Right hindlimb (tissue), 1 donor: ENCODE measurements at places on chromosomes 3 and 15.

DNA sequence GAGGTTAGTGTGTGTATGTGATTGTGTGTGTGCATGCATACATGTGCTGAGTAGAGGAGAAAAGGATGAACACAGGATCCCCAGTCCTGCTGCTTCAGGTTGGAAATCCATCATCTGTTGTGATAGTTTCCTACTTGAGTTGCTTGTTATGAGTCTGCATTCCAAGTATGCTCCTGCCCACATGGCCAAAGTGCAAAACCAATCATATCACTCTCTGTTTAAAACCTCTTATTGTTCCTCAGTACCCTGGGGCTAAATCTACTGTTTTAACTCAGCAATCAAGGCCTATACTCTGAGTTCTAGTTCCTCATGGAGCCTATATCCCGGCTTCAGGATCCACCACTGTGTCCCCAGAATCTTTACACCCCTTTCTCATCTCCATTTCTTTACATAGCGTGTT is 139.9 kb upstream of the TLE3 start:
- DNase-seq, result no peak

GRCh38 chr15:27486683-27487647 is 516.0 kb downstream of the GABRG3 start:
- DNase-seq, result no peak

DNA sequence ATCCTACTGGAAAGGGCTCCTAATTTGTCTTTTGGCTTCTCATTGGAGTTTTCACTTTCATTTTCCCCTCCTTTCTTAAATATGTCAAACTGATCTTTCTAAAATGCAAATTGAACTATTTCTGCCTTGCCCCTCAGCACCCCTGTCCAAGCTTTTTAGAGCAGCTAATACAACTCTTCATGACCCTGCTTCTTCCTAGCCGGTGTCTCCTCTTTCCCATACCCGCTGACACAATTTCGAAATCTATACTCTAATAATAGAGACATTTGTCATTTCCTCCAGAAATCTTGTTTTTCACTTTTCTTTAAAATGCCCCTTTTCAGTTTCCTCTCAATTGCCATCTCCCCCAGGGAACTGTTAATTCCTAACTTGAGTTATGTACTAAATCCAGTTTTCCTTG is 2.9 kb upstream of the EPHA3 start:
- no peak for DNase-seq

DNA sequence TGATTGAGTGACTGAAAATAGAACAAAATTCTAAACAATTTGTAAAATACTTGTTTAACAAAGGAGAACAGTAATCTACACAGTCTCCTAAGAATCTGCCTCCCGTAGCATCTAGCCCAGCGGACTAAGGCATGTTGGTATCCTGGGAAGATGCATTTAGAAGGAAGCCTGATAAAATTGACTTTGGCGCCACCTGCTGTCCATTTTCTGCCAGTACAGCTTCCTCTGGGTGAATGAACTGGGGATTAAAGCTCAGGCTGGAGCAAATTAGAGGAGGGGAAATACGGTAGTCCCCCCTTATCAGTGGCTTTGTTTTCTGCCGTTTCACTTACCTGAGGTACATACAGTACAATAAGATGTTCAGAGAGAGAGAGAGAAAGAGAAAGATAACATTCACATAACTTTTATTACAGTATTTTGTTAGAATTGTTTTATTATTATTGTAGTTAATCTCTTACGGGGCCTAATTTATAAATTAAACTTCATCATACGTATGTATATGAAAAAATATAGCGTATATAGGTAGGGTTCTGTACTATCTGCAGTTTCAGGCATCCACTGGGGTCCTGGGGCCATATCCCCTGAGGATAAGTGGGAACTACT is 191.6 kb downstream of the GAP43 start:
- peak; percentile 75 for DNase-seq

DNA sequence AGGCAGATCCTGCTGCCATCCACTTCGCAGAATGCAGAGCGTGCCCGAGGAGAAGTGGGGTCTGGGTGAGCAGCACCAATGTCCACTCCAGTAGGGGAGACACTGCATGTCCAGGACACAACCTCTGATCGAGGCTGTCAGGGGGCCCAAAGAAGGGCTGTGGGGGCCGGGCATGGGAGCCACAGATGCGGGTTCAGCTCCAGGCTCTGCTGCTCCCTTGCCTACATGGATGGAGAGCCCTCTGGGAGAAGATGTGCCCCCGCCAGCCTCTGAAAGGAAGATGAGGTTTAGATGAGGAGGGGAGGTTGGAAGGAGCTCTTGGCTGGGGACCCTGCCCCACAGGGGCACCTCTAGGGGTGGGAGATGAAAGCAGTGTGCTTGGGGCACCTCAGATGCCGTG is 75.4 kb downstream of the KLF13 start:
- no peak for DNase-seq

- DNase-seq, result no peak
Measured at GRCh38 chr3:32229565-32229964, 8.9 kb upstream of the CMTM8 start.

DNA sequence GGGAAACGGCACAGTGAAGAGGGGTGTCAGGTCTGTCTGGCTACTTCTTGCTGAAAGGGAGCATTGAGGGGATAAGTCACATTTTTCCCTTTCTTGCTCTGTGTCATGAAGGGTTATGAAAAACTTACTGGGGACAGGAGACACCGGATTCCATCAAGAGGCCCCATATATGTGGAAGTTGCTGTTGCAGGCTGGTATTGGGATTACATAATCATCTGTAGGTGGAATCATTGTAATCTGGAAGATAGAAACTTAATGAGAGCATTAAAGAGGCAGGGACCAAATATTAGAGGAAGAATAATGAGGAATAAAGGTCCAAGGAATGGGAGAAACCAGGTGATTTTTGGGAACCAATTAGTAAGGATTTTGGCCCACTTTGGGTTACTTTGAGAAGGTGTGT is 4.2 kb upstream of the TCAIM start:
- no peak for DNase-seq

GRCh38 chr3:176767385-176767784 is 429.9 kb downstream of the TBL1XR1 start:
- peak; percentile 34 for DNase-seq

GRCh38 chr3:76369170-76369569 is 583.8 kb upstream of the ZNF717 start:
- DNase-seq, result no peak

- DNase-seq, result no peak
Measured at GRCh38 chr3:28334552-28334951, 14.0 kb upstream of the ZCWPW2 start.

- no peak for DNase-seq
Measured at GRCh38 chr3:123779655-123780231, 104.4 kb downstream of the MYLK start.

GRCh38 chr15:52584414-52584813 is 15.6 kb upstream of the ARPP19 start:
- no peak for DNase-seq

- DNase-seq, result no peak
Measured at GRCh38 chr3:13547591-13548371, 1.1 kb upstream of the FBLN2 start.

DNA sequence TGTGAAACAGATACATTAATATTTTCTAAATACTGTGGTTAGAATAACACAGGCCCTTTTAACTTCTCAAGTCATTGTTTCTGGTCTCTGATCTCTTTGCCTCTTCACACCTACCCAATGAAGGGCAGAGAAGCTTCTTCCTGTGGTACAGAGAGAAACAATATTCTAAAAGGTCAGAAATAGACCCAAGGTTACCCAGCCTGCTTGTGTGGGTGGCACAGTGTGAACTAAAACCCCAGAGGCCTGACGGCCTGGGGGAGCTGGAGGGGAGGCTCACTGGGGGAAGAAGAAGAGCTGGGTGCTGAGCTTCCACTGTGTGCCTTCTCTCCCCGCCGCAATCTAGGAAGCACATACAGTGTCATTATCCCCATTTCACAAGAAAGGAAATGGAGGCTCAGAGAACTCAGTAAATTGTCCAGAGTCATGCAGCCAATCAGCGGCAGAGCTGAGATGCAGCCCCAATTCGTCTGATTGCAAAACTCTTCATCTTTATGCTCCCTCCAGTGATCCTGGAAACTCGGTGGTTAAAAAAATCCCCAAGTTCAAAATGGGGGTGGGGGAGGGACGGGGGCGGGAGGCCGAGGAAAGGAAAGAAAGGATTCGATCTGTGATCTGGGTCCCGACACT is 64.1 kb upstream of the HEG1 start:
- no peak for DNase-seq

GRCh38 chr15:80452166-80452565 is 48.0 kb downstream of the ARNT2 start:
- DNase-seq, result no peak

- no peak for DNase-seq
Measured at GRCh38 chr3:21237638-21238037, 513.4 kb downstream of the ZNF385D start.

GRCh38 chr15:59406446-59406845 is 31.5 kb upstream of the FAM81A start:
- DNase-seq, result no peak

GRCh38 chr15:99343881-99344551 is 92.7 kb downstream of the LRRC28 start:
- peak; percentile 29 for DNase-seq

GRCh38 chr15:99953886-99954285 is 220.6 kb upstream of the LYSMD4 start:
- DNase-seq, result no peak
